ENCODE measurements at places on chromosomes 4 and X.

DNA sequence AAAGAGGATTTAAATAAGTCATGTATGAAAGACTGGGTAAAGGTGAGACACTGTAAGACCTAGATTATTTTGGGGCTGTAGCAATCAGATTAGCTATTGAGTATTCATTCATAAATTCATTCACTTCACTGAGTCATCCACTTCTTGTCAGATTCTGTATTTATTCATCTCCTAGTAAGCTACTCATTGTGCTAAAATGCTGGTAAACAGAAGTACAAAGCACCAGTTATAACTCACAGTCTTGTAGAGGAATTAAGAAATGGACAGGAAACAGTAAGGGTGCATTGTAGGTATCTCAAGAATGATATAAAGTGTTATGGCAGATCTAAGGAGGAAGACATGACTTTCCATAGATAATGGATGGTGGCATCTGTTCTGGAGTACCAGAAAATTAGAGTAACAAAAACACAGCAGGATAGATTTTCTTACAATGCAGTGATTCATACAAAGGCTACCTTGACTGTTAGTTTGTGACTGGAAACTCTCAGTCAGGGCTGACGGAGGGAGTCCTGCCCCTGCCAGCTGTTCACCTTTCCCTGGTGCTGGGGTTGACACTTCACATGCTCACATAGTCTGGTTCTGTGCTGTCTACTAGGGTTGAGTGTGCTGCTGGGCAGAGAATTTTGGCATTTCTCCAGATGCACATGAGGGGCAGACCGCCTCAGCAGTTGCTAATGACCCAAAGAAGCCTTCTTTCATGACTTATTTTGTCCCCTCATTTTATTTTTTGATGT is 26.5 kb upstream of the HAND2 start:
- no peak for DNase-seq

- DNase-seq, result no peak
Observed at GRCh38 chr4:25235401-25235800, 1.6 kb downstream of the PI4K2B start.

DNA sequence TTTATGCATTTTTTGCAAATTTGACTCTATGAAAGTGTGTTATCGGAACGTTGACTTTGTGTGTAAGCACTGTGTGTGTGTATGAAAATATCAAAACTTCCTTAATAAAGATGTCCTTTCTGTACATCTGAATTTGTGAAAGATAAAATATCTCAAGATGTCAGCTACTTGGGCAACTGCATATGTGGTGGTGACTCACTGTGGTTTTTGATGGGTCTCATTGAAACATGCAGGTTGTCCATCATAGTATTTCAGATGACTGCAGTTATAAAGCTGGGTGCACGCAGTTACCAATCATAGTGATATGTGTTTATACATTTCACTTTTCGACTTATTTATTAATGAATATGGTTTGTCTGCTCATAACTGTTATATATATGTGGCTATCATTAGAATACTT is 19.7 kb upstream of the BBS12 start:
- no peak for DNase-seq

GRCh38 chr4:114649908-114650307 is 51.3 kb downstream of the UGT8 start:
- DNase-seq, result no peak

- DNase-seq, result no peak
Observed at GRCh38 chr4:142043509-142043908, 407.1 kb downstream of the IL15 start.

DNA sequence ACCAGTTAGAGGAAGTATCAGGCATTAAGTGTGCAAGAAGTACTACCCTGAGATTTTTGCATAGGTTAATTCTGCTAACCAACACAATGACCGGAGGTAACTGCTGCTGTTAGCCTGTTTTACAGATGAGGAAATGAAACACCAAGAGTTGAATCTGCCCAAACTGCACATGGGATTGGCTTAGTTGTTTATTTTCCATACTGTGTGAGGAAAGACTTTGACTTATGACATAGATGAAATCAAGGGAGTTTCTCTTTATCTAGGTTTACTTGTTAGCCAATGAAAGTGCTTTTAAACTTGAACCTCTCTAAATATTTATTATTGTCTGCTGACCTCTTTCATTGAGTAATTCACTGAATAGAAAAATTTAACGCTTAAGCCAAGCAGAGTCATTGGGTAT is 10.3 kb downstream of the GUCY1B1 start:
- DNase-seq, result no peak

DNA sequence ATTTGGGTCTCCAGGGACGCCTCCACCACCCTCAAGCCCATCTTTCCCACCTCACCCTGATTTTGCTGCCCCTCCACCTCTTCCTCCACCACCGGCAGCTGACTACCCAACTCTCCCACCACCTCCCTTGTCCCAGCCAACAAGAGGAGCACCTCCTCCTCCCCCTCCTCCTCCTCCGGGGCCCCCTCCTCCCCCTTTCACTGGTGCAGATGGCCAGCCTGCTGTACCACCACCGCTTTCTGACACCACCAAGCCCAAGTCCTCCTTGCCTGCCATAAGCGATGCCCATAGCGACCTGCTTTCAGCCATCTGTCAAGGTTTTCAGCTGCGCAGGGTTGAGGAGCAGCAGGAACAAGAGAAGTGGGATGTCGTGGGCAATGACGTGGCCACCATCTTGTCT is 32.4 kb upstream of the ZNF81 start:
- DNase-seq, result no peak
